ENCODE measurements at places on chromosomes 12 and 14. TPM values are rescaled to one million over a fixed set of nuclear protein-coding genes. Genes with fewer than 3 reads are reported as not detected.
A peak's percentile ranks its signal among the peaks of the same experiment; 100 is the strongest.

GRCh38 chr12:7035463-7035862 is 17.2 kb upstream of the LPCAT3 start:
- no peak for DNase-seq

DNA sequence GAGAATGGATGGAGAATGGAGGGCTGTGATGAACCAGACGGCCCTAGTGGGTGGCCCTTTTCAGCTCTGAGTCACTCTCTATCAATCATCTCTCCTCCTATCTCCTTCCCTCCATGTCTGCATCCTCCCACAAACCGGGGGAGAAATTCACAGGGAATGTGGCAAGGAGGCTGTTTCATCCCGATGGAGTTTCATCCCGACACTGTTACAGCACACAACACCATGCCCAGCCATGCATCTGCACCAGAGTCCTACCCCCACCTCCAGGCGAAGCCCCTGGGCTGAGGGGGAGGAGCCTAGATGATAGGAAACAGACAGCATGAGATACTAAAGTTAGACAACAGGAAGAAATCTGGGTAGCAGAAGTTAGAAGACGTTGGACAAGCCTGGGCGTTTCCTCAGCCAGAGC is 20.8 kb downstream of the SLC8B1 start:
- no peak for DNase-seq

GRCh38 chr12:6699259-6699988 is 1.2 kb downstream of the PIANP start:
- no peak for DNase-seq

GRCh38 chr14:22570132-22570949 is 18.7 kb downstream of the DAD1 start:
- peak; percentile 90 for DNase-seq

GRCh38 chr12:87967871-87968270 is 61.3 kb downstream of the C12orf50 start:
- DNase-seq, result peak; percentile 37

The RNASE3 gene
- total RNA-seq, result 0.96 TPM

The NPAS3 gene
- 8.4 TPM for total RNA-seq

The PAPLN gene
- total RNA-seq, result 5.1 TPM

- peak; percentile 62 for DNase-seq
Measured at GRCh38 chr12:124024263-124024678, 51.3 kb downstream of the ZNF664 start.

DNA sequence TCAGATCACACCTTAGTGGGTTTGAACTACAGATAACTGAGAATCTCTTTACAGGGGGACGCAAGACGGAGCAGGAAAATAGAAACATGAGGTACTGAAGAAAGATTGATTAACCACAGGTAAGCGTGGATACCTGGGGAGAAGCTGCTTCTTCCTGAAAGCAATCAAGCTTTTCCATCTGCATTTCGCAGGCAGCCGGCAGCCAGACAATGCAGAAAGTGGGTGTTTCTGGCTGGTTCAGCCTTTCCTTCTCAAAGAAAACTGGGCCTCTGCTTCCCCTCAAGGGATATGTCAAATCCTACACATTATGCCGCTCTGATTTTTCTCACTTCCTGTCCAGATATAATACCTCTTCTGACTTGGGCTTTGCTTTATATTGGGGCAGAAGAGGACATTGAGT is 39.1 kb upstream of the PPFIA2 start:
- DNase-seq, result no peak

DNA sequence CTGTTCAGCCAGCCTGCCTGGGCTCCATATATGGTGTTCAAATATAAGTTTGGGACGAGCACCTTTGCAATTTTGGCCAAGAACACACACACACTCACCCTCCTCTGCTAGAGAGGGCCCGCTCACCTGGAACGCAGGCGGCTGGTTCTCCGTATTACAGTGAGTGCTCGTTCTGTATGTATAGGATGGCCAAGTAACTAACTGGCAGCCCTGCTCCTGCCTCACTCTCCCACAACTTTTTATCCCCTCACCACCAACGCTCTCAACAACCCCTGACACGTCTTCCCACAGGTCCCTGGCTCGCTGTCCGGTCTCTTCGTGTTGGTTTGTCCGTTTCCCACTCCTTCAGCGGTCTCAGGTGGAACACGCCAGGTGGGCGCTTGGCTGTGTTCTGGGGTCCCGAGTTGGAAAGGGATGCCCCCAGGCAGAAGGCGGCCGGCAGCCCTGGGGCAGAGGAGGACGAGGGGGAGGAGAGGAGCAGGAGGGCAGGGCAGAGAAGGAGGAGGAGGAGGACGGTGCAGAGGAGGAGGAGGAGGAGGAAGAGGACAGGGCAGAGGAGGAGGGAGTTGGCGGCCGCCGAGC is 398 bp upstream of the MSRB3 start:
- DNase-seq, result peak; percentile 36

The TTC6 gene
- 0.96 TPM for total RNA-seq

DNA sequence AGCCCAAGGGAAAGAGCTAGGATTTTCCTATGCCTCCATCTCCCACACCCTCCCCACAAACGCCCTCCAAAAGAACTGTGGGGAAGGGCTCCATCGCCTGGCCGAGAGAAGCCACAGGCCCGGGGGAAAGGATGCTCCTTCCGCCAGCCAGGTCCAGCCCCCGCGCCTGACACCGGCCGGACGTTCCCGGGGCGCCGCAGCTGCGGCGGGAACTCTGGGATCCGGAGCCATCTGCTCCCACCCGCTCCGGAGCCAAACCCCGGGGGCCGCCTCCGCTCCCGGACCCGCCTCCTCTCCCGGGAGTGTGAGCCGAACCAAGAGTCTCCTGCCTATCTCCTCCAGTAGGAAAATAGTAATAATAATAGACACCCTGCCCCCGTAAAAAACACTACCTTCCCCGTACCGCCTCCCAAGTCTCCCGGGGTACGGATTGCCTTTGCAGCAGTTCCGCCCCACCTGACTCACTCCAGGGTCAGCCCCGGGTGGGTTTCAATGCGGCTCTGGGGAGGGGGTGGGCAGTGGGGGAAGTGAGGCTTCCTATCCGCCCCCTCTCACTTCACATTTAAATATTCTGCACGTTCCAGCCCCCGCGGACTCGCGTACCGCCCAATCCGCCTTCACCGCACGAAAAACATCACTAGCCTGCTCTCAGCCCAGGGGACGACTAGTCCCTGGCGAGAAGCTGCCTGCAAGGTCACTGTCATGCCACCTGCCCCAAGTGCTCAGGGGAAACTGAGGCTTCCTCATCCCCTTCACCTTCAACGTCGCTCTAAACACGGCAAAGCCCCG is 2.4 kb downstream of the AGAP2 start:
- DNase-seq, result no peak

DNA sequence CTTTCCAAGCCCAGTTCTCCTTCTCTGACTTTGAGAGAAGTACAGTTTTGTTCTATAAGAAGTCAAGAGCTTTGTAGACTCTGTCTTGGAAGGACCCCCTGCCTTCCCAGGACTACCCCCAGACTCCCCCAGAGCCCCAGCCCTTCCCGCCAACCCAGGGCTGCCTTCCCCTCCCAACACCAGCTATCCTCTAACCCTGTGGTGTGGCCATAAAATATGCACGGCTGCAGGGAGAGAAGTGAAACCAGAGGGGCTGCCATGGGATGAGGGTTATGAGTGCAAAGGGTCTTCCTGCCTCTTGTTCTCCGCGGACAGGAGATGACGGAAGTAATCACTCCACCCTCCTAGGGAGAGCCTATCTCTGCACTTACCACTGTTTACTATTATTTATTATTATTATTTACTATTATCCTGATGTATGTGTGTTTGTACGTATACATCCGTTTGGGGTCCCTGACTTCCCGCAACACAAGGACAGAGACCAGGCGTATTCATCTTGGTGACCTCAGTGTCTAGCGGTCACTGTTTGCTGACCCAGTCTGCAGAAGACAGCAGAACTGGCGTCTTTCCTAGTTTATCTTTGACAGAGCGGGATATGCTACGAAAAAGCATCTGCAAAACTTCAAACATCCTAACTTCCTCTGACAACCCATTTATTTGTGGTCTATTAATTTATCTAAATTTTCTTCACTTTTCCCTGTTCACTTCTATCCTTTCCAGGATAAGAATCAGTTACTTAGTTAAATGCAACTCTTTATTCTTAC is 3.5 kb upstream of the SCNN1A start:
- DNase-seq, result no peak

DNA sequence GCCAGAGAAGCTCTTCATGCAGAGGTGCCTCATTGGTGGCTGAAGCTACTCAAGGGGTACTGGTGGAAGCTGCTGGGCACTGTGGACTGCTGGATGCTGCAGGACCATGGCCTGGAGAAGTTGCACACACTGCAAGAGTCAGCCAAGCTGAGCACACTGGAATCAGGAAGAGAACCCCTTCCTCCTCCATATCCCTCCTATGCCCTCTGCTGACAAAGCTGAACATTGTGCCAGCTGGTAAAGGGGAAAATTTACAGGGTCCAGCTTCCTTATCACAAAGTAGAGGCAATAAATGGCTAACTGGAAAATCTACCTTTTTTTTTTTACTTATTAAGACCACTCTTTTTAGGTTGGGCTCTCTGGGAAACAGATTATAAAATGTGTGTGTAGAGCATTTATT is 6.5 kb downstream of the CCDC175 start:
- DNase-seq, result no peak

Data from umbilical cord (tissue), 2 donors.